Stimulated activated CD4-positive, alpha-beta T cell treated with anti-CD3 and anti-CD28 coated beads, Interleukin-15, amount 100 ng/mL, for 24 hours (primary cell): ENCODE measurements at places on chromosomes 6 and 20.

- DNase-seq, result peak; percentile 42
Observed at GRCh38 chr20:51128198-51128597, 105.3 kb upstream of the KCNG1 start.

- DNase-seq, result no peak
Observed at GRCh38 chr20:38387953-38388352, 41.7 kb downstream of the LBP start.

- peak; percentile 40 for DNase-seq
Observed at GRCh38 chr6:21587961-21588480, 5.5 kb upstream of the SOX4 start.

DNA sequence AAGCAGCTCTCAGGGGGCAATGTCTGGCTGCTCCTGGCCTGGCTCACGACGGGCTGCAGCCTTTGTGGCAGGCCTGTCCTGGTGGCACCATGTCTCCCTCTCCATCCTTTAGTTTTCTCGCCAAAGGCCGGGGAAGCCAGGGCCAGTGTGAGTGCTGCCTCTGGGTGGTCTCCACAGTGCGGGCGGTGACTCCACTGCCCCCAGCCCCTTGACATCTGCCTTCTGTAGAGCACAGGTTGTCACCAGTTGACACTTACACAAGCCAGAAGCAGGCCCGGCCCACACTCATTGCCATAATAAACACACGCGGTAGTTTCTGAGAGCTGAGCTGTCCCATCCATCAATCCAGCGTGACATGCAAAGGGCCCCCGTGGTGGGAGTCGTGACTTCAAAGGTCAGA lies 219.5 kb downstream of the TFAP2C start:
- no peak for DNase-seq

DNA sequence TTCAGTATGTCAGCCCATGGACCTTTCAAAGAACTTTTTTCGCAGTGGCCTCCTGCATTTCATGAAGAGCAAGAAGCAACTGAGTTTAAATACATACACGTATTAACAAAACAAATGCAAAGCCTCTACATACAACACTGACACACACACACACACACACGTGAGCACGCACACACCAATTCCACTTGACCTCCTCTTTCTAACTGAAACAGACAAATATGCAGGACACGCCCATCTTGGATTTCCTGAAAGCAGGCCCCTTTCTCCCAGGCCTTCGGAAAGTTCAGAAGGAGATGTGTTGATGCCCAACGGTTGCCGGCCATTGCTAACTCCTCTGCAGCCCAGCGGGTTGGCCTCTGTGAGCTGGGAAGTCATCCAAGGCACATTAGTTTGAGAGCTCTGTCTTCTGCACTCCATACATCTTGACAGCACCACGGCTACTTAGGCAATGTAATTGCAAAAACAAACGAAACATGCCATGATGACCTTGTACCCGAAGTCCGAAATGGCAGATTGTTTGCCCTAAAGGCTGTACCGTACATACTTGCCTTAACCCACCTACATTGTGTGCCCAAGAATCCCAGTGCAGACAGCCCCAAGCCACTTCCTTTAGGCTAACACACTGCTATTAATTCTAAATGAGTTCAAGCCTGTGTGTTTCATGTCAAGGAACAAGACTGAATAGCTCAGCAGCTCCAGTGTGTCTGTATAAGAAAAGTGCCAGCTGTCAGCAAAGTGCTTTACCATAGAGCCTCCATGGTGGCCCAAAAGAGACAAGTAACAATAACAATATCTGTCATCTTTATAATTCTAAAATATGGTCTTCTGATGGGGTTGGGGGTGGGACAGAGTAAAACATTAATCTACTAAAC lies 138.8 kb upstream of the RNF217 start:
- DNase-seq, result no peak

DNA sequence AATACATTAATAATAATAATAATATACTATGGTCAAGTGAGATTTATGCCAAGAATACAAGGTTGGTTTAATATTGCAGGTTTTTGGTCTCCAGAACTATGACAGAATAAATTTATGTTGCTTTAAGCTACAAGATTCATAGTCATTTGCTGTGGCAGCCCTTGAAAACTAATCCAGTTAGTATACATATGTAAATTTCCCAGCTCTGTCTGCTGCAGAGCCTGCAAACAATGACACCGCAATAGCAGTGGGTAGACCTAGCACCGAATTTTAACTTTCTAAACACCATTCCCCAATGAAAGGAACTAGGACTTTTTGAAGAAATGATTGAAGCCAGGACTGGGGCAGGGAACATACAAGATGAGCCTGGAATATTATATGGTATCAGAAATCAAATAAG lies 647.7 kb upstream of the NRSN1 start:
- DNase-seq, result no peak

DNA sequence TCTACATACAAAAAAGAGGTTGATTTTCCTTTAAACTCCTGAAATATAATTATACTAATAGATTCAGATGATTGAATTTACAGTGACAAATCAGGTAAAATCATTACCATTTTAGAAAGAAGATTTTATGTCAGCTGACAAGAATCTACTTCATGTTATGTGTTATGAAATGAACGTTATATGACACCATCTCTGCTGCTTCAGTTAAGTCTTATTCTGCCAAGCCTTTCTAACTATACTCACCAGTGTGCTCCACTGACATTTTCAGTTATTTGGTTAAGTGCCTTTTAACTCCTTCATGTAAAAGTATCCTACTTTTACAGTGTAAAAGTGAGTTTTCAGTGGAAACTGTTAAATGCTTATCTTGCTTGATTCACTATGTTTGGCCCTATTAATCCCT lies 80.4 kb downstream of the RWDD2A start:
- no peak for DNase-seq

GRCh38 chr6:11604215-11604614 lies 66.7 kb downstream of the TMEM170B start:
- DNase-seq, result no peak

DNA sequence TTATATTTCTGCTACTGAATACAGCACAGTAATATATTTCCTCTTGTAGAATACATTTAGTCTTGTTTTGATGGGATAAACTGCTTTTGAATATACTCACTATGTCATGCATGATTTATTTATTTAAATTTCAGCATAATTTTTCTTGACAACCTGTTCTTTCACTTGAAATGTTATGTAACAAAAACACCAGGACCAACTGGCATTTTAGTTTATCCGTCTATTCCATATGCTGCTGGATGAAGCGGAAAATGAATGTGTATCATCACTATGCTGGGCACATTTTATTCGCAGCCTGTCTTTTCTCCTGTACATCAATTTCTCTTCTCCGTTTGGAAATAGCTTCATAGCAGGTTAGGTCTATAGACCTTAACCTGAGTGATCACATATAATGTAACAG lies 206.8 kb upstream of the PLCB4 start:
- no peak for DNase-seq
